Stomach (tissue), 19 donors: ENCODE measurements at places on chromosomes 16 and 17.

DNA sequence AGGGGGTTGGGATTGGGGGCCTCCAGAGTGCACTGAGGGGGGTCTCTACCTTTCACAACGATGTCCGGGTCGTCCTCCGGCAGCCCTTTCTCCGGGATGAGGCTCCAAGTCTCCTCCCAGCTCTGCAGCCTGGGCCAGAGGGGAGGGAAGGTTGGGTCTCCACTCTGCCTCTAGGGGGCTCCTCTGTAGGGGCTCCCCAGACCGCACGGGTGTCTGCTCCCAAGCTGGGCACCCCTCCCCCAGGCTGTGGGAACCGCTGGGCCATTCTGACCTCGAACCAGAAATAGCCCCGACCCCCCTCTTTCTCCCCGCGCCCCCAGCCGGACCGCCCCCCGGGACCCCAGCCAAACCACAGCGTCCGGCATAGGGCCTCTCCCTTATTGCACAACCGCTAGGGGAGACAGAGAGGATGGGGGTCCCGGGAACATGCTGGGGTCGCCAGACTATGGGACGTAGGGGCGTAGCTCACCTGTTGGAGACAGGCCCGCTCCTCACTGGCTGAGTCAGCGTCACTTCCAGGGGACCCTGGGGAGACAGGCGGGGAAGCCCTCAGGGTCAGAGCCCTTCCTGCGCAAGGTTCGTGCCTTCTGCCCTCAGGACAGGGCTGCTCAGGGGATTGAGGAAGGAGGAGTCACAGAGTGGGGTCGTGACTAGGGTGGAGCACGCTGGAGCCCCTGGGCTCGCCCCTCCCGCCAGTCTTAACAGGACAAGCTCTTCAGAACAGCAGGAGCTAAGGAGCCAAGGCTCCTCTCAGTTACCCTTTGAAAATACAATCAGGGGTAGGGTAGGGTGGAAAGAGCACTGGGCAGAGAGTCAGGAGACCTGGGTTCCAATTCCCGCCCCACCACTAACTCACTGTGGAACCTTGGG, 2.7 kb downstream of the PLEKHH3 start:
- peak; percentile 82 for DNase-seq

DNA sequence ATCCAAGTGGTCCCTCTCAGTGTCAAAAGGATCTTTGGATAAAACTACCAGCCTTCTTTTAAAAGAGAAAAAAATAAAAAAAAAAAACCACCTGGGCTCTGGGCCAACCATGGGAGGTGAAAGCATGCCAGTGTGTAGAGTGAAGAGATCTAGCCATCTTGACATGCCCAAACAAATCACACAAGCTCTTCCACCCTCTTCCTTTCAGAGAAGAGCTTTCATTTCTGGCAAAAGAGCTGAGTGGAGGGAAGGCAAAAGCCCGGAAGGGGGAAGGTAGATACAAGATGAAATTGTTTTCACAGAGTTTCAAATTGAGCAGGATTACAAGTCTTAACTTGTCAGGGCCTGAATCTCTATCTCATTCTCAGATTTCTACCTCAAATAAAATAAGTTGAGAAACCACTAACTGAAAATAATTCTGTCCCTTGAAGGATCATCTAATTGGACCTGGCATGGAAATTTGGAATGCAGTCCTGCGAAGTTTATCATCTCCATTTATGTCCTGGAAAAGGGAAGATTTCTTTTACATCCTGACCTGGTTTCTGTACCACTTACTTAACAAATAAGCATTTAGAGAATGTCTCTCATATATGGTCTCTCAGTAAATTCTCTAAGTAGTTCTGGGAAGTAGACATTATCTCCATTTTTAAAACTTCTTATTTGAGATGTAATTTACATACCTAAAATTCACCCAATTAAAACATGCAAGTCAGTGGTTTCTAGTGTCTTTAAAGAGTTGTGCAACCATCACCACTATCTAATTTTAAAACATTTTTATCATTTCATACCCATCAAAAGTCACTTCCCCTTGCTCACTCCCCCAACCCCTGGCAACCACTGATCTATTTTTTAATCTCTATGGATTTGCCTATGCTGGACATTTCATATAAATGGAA, 93.7 kb downstream of the TANGO6 start:
- no peak for DNase-seq

DNA sequence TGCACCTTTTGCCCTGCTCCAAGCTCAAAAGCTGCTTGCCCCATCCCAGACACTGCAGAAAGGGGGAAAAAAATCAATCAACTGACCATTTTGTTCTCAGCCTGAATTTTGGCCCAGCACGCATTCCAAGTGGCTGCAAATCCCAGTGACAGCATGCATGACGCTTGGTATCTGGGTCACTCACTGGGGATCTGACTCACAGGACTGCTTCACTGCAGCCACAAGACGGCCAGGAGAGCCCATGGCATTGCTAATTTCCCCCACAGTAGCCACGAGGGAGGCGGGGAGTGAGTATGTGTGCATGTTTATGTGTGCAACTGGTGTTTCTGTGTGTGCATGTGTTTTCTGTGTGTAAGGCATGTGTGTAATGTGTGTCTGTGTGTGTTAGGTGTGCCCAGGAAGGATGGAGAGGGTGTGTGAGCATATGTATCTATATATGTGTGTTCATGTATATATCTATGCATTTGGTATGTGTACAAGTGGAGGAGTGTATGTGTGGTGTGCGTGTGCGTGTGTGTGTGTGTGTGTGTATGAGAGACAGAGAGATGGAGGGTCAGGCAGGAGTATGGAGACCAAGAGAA, 33.8 kb downstream of the SDK2 start:
- no peak for DNase-seq

- DNase-seq, result no peak
Observed at GRCh38 chr17:37016780-37017179, 68.0 kb downstream of the AATF start.
